Left ventricle myocardium superior (tissue), 1 donor: ENCODE measurements at places on chromosomes 5 and 9. TPM values are rescaled to one million over a fixed set of nuclear protein-coding genes. Genes with fewer than 3 reads are reported as not detected.

Gene SURF6
- total RNA-seq: 11.9 TPM

GRCh38 chr5:59660737-59661136 is 232.8 kb downstream of the PDE4D start:
- DNase-seq: no peak

DNA sequence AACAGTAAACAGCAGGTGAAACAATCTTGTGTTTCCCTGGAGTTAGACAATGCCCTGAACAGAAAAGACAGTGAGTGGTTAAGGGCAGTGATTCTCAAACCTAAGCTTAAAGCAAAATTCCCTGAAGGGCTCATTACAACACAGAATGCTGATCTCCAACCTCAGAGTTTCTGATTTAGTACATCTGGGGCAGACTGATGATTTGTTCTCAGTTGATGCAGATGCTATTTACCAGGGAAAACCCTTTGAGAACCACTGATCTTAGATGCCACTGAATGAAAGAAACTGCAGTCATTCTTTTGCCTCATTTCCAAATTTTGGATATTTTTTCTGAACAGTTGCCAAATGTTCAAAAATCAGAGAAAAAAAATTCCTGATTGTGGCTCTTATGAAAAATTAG is 18.7 kb upstream of the ADAM19 start:
- DNase-seq: no peak

DNA sequence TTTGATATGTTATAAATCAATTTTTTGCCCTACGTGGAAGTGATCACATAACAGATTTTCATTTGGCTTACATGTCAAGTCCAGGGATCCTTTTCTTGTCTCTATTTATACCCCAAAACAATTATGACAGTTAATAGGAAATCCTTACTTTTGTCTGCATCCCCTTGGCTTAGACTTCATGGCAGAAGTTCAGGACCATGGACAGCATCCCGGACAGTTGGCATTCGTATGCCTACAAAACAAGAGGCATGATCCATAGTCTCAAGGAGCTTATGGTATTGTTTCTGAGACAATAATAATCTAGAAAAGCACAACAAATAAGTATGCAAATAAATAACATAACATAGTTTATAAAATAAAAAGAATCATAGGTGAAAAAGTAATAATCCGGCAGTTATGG is 214.3 kb upstream of the GRIA1 start:
- no peak for DNase-seq

GRCh38 chr9:127917603-127918002 is 762 bp upstream of the ST6GALNAC4 start:
- DNase-seq: no peak

DNA sequence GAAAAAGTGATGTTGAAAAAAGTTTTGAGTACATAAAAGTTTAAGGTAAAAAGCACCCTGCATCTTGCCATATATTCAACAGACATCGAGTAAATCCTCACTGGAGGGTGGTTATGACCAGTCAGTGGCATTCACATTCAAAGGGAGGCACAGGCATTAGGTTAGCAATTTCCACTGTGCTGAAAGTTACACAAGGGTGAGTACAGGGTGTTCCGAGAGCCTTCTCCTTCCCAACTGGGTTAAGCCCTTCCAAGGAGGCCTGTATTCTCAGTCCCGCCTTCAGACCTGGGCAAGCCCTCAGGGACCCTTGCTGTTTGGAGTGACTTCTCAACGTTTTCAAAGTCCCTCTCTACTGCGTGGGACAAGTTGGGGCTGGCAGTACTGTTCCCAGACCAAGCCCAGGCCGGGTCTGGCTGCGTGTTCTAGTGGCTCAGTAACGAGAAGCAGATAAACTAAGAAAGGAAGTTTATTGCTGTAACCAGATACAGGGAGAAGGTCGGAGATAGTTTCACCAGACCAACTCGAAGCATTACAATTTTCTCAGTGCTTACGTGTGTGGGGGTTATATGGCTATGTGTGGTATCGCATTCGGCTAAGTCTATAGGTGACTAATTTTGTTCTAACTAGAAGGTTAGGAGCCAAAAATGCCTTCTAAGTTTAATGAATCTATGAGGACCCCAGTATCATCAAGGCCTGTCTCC is 13.0 kb upstream of the SETX start:
- DNase-seq: no peak

DNA sequence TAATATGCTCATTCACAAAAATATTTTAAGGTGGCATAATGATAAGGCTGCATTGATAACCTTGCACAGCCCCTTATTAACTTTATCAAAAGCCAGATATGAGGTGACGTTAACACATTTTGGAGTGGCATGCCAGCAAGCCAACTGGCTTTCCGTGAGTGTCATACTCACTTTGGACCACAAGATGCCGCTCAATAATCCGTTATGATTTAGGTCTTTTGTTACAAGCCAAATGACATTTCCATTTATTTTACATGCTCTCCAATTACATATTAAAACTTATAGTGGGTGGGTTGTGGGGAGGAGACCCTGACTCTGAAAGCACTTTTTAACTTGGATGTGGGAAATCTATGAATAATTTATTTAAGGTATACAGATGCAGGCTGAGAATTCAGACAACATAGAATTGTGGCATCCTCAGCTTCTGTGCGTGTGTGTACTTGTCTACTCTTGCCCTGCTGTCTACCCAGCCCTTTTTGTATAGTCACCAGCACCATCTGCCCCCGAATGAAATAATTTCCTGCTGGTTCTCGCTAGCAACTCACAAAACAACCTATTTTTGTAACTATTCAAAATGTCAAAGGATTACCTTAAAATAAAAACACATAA is 305.1 kb downstream of the PSAT1 start:
- no peak for DNase-seq

- no peak for DNase-seq
Measured at GRCh38 chr9:81032030-81032572, 657.2 kb downstream of the TLE1 start.

- DNase-seq: no peak
Measured at GRCh38 chr5:31999470-31999869, 174.6 kb downstream of the GOLPH3 start.

GRCh38 chr5:138632900-138633489 is 57.8 kb upstream of the HSPA9 start:
- DNase-seq: peak; percentile 65

DNA sequence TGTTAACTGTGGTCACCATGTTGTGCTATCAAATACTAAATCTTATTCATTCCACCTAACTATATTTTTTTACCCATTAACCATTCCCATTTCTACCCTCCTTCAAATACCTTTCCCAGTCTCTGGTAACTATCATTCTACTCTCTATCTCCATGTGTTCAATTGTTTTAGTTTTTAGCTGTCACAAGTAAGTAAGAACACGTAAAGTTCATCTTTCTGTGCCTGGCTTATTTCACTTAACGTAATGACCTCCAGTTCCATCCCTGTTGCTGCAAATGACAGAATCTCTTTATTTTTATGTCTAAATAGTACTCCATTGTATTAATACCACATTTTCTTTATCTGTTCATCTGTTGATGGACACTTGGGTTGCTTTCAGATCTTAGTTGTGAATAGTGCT is 485.1 kb upstream of the CD180 start:
- DNase-seq: no peak

DNA sequence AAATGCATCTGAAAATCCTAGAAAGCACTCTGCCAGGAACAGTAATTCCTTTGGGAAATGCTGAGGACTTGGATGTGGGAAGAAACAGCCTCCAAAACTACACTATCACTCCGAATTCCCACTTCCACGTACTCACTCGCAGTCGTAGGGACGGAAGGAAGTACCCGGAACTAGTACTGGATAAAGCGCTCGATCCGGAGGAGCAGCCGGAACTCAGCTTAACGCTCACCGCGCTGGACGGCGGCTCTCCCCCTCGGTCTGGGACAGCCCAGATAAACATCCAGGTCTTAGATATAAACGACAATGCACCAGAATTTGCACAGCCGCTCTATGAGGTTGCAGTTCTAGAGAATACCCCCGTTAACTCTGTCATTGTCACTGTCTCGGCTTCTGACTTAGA is 786 bp downstream of the PCDHB3 start:
- no peak for DNase-seq

- DNase-seq: no peak
Measured at GRCh38 chr9:122526602-122527001, 491 bp downstream of the OR1N1 start.

Gene DUSP1
- total RNA-seq: 98.9 TPM

- peak; percentile 34 for DNase-seq
Measured at GRCh38 chr5:171701100-171701541, 84.5 kb upstream of the SMIM23 start.

GRCh38 chr5:122516432-122516743 is 204.4 kb downstream of the SNCAIP start:
- DNase-seq: no peak

DNA sequence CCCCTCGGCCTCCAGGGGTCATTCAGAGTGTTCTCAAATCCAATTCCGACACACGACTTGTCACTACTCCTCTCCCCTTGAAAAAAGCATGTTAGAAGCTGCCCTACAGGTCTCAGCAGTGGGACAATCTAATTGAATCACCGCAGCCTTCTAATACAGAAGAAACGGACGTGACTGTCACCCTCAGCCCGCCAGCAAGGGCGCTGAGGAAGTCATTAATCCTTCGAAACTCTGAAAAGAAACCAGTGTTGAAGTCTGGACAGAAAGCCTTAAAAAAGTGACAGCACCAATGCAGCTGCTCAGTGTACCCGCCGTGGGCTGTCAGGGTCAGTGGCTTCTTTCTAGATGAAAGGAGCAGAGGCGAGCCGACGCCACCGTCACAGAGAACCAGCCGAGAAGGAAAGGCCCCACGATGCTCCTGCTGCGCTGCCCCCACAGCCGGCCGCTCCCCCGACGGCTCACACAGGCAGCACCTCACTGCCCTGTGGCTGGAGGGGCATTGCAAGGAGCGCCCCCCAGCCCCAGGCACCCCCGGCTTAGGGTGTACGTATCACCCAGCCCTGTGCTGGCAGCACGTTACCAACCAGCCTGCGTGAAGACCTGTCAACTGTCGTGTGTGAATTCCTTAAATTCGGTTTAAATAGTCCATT is 5.7 kb downstream of the BRD3OS start:
- no peak for DNase-seq

DNA sequence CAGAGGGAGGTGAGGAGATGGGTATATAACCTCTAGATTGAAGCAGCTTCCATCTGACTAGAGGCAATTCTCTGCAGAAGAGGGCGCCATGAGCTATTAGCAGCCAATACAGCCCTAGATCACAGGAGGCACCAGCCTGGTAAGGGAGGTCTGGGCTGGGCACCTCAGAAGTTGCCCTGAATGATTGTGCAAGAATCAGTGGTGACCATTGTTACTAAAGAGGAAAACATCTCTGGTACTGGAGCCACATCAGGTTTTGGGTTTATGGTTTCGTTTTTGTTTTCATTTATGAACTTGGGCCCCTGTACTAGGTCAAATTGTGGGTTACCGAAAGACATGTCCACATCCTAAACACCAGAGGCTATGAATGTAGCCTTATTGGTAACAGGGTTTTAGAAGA is 342.0 kb downstream of the MLLT3 start:
- no peak for DNase-seq
